ENCODE measurements at places on chromosomes 2 and 18. TPM values are rescaled to one million over a fixed set of nuclear protein-coding genes. Genes with fewer than 3 reads are reported as not detected.

GRCh38 chr18:59660786-59661743 is 36.2 kb downstream of the CCBE1 start:
- no peak for DNase-seq

GRCh38 chr2:172856606-172857005 is 121.0 kb downstream of the RAPGEF4 start:
- no peak for DNase-seq

GRCh38 chr2:233714121-233714520 is 1.4 kb downstream of the UGT1A5 start:
- DNase-seq: no peak

- DNase-seq: no peak
These were observed 21.1 kb upstream of the IHH start for GRCh38 chr2:219081701-219082331.

DNA sequence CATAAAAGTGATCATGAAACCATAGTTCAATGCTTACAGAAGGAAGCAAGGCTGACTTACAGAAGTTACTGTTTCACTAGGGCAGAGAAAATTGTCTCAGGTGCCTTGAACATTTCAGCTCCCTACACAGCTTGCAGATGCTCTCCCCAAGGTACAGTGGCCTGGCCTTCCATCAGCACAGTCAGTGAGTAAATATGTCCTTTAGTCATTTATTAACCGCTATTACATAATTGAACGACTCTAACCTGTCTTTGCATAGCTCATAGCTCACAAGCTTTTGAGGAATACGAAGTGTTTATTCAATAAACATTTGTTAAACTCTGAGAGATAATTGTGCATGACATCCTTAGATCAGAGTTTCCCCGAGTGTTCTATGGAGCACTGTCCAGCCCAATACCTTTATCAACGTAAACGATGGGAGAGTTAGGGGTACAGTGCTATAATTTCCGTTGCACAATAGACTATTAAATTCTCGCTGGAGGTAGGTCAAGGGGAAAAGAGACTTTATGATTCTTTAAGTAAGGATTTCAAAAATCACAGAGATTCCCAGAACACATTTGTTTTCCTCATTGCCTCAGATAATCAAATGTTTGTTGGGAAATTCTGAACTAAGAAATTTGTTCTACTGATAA is 677.8 kb downstream of the TSN start:
- DNase-seq: no peak

- DNase-seq: no peak
These were observed 132.1 kb downstream of the WDSUB1 start for GRCh38 chr2:159154366-159154765.

DNA sequence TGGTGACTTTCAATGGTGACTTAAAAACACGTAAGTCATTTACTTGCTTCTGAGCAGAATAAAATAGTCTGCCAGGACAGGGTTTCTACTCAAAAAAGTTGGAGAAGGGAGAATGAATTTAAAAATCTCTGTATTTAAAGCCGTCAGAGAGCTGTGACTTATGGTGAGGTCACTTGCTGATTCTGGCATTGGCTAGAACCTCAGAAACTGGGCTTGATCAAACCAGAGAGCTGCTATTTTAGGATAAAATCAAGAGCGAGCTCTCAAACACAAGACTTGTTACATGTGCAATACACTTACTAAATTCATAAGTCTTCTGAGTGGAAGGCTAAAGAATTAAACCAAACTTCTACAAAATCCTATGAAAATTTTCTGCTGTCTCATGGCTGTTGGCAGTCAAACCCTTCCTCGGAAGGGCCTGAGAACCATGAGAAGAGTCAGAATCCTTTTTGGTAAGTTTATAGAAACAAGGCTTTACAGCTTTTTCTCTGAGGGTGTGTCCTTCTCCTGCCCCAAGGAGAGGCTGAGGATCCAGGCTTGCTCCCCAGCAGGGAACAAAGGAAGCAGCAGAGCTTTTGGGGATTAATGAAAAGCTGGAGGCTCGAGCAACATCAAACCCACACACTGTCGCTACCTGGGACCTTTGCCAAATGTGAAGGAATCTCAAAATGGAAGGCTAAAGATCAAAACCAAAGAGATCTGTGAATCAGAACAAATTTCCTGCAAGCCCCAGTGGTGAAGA is 816.4 kb downstream of the SOCS6 start:
- no peak for DNase-seq

- DNase-seq: peak; percentile 34
These were observed 1.5 kb downstream of the CNRIP1 start for GRCh38 chr2:68317971-68318913.

GRCh38 chr2:138267161-138267901 is 234.2 kb upstream of the SPOPL start:
- DNase-seq: no peak

DNA sequence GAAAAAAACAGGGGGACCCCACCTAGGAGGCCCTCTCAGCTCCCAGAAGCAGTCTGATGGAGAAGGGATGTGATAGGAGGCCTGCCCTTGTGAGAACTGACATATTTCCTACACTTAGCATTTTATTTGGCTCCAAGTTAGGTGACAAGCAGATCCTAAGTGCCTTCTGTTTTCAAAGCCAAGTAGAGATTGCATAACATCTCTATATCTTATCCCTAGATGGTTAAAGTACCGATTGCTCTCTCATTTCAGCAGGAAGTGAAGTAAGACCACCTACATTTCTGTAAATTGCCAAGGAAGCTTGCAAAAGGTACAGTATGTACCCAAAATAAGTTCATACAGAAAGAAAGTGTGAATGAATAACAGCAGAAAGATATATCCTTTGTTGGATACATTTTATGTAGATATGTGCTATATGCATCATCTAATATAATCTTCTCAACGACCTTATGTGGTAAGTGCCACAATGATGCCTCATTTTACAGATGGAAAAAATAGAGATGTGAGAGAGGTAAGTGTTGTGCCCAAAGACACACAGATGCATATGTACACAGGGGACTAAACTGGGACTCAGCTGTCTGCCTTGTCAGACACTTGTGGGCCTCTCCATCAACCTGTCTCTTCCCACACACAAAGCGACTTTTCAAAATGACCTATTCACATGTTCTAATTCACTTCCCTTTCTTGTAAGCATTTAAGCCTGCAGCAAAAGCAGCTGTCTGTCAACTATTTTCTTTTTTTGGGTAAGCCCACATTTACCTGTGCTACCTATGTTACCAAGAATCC is 38.9 kb downstream of the DHRS9 start:
- no peak for DNase-seq

GRCh38 chr18:7766346-7766745 is 199.2 kb downstream of the PTPRM start:
- DNase-seq: no peak

DNA sequence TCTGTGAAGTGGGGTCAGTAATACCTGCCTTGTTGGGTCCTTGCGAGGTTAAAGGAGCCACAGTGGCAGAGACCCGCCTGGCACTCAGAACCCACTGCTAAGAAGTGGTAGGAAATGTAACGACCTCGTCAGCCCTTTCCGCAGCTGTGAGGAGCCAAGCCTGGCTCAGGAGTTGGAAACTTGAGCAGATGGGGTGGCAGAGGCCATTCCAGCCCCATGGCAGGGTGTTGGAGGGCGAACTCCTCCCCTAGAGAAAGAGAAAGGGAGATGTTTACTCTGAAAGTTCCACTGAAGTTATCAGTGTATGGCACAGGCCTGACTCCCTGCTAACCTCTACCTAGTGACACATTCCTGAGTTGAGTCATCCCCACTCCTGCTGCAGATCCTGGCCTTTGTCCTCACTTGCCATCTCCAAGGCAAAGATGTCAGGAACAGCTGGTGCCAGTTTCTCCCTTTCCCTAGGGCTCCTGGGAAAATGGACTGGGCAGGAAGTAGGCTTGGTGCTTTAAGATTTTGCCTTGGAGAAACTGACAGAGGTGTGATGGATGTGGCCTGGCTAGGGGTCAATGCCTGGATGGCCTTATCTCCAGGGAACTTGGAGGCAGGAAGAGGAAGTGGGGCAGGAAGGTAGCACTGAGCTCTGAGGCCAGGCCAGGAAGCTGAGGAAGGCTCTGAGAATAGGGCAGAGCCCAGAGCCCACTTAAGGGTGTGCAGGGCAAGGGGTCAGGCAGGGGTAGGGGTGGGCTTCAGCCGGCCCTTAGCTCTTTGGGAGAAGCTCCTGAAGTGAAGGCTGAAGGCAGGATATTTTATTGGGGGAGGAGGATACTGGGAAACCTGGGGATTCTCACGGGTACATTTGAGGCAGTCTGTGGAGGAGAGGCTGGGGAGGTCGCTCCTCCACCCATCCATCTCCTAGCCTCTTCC is 888 bp downstream of the VAMP5 start:
- no peak for DNase-seq

- DNase-seq: no peak
These were observed 683.4 kb upstream of the FSHR start for GRCh38 chr2:49837561-49838293.

DNA sequence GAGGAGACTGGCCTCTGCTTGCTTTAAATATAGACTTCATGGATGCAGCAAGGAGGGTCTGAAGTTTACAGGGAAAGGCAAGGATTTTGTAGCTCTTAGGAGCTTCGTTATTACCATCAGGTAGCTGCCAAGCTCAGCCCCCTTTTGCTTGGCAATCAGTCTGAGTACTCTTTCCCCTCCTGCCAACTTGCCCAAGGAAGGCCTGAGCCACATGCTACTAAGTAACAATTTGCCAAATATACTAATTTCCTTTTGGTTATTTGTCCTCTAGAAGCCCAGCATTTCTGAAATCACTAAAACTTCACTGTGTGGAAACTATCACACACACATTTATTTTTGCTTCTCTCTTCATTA is 85.5 kb upstream of the ITPRID2 start:
- no peak for DNase-seq

The CDH19 gene
- 0.31 TPM for polyA plus RNA-seq

The ACMSD gene
- 1.7 TPM for polyA plus RNA-seq

The LAMA1 gene
- 14.7 TPM for polyA plus RNA-seq

All from left lung (tissue), 14 donors.